ENCODE measurements at places on chromosomes 3 and 15.

DNA sequence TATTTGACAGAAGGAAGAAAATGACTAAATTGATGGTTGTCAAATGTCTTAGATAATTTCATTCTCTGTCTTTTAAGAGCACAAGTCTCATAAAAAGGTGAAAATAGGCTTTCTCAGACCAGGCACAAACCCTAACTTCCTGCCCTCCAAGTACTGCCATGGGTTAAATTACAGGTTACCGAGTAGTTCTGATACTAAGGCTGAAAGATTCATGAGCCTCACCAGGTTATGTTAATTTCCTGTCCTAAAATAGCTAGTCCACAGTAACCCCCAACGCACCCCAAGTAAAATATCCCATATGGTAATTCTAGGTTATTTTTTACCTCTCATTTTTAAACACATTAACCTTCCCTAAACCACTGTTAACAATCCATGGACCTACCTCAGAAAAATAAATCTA, 42.0 kb downstream of the GSK3B start:
- DNase-seq, result no peak

- no peak for DNase-seq
Measured at GRCh38 chr15:69478259-69478781, 25.7 kb downstream of the RPLP1 start.

- no peak for DNase-seq
Measured at GRCh38 chr3:49566312-49566711, 12.0 kb downstream of the BSN start.

GRCh38 chr15:29270169-29270955, 740 bp upstream of the NSMCE3 start:
- DNase-seq, result no peak

- DNase-seq, result no peak
Measured at GRCh38 chr3:59526999-59527398, 477.2 kb upstream of the CFAP20DC start.

All from BJ (cell line).